ENCODE measurements at places on chromosomes 12 and 14.

GRCh38 chr12:47079981-47080724 lies 394 bp upstream of the AMIGO2 start:
- peak; percentile 69 for DNase-seq

- DNase-seq, result no peak
Observed at GRCh38 chr12:89244536-89244935, 107.8 kb downstream of the DUSP6 start.

DNA sequence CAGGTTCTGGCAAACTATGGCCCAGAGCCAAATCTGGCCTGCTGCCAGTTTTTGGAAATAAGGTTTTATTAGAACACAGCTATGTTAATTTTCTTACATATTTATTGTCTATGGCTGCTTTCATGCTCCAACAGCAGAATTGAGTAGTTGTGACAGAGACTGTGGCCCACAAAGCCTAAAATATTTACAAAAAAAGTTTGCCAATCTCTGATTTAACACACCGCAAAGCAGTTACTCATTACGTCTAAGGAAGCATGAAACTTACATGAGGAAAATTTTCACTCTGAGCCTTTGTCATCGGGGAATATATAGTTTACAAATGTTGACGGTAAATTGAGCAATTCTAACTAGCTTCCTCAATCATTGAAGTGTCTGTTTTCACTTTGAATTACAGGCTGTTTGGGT lies 96.5 kb downstream of the UNC79 start:
- no peak for DNase-seq

DNA sequence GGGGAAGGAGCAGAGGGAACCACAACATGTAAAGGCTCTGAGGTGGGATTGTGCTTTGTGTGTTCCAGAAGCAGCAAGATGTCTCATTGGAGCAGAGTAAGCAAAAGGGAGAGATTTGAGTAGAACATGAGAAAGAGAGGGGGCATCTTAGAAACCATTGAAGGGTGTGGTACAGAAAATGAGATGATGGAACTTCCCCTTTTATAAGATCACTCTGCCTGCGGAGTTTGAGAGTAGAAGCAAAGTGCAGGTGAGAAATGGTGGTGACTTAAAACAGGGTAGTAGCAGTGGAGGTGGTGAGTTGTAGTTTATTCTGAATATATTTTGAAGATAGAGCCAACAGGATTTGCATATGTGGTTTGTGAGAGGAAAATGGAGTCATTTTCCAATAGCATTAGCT lies 56.0 kb downstream of the FBXO34 start:
- no peak for DNase-seq

DNA sequence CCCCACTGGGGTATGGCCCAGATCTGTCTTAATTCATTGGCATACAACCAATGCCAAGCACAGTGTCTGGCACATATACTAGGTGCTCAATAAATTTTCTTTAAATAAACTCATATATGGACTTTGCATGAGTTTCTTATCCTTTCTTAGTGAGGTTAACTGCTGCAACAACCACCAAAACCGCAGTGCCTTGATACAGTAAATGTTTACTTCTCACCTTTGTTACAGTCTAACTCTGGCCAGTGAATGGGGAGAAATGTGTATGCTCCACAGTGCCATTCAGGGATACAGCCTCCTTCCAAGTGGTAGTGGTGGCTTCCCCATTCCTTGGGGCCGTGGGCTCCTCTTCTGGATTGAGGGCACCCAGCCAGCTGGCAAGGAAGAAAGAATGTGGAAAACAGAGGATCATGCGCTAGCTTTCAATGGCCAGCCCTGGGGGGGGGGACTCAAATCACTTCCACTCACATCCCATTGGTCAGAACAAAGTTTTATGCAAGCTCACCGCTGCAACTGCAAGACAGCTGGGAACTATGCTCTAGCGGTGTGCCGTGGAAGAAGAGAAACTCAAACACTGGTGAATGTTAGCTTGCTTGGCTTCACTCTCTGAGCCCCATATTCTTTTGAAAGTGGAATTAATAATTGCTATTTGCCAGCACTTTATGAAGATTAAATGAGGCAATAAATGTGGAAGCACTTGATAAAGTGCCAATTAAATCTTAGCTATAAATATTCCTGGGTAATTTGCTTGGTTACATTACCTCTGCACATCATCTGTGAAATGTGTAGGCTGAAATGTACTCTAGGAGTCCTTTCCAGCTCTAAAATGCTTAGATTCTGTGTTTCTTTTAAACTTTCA lies 51.0 kb upstream of the SOCS2 start:
- DNase-seq, result no peak

GRCh38 chr14:91112194-91112593 lies 1.7 kb upstream of the DGLUCY start:
- no peak for DNase-seq

GRCh38 chr14:32472512-32473463 lies 143.7 kb downstream of the AKAP6 start:
- no peak for DNase-seq

- DNase-seq, result no peak
Observed at GRCh38 chr12:121379945-121380344, 20.0 kb upstream of the RNF34 start.

- DNase-seq, result no peak
Observed at GRCh38 chr12:53328043-53328435, 6.6 kb upstream of the AAAS start.

DNA sequence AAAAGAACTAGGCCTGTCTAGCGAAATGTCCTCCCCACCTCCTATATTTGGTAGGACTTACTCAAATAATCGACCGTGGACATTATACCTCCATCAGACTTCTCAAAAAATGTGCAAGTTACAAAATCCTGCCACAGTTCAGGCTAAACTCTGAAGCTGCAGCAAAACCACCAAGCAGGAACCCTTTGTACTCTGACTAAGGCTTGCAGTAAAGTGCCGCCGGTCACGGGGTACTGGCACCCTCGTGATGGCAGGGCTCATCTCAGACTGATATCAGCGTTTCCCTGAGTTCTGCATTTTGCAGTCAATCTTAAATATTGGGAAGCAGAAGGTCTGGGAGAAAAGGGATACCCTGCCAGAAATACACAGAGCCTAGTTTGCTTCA lies 17.1 kb downstream of the SLC11A2 start:
- no peak for DNase-seq

- DNase-seq, result no peak
Observed at GRCh38 chr12:44674875-44675274, 201.2 kb downstream of the NELL2 start.

- DNase-seq, result peak; percentile 54
Observed at GRCh38 chr14:99715266-99716000, 31.3 kb downstream of the CYP46A1 start.

Data from type B pancreatic cell (in vitro differentiated cells).